ENCODE measurements at places on chromosomes 3 and 15. TPM values are rescaled to one million over a fixed set of nuclear protein-coding genes. Genes with fewer than 3 reads are reported as not detected.

MLF1 gene
- 16.8 TPM for total RNA-seq

FAM81A gene
- not detected for total RNA-seq

CIB2 gene
- 131 TPM for total RNA-seq

LOXL1 gene
- 163 TPM for total RNA-seq

KLHL40 gene
- 0.44 TPM for total RNA-seq

KLHL24 gene
- total RNA-seq: 152 TPM

LTF gene
- not detected for total RNA-seq

ITIH4 gene
- 8.0 TPM for total RNA-seq

CNTN4 gene
- 23.0 TPM for total RNA-seq

GNAT1 gene
- total RNA-seq: not detected

CSPG4 gene
- 1.1 TPM for total RNA-seq

GOLGA8S gene
- total RNA-seq: not detected

CMTM8 gene
- total RNA-seq: not detected

GCHFR gene
- total RNA-seq: 5.0 TPM

C3orf33 gene
- 1.8 TPM for total RNA-seq

PLA2G4E gene
- total RNA-seq: 1.0 TPM

CPLX3 gene
- 0.32 TPM for total RNA-seq

OR5H1 gene
- not detected for total RNA-seq

GCSAM gene
- total RNA-seq: not detected

CD80 gene
- not detected for total RNA-seq

MESD gene
- 21.9 TPM for total RNA-seq

PDZRN3 gene
- total RNA-seq: 21.9 TPM

ALDH1L1 gene
- not detected for total RNA-seq

CATSPER2 gene
- total RNA-seq: 6.9 TPM

SPTBN5 gene
- total RNA-seq: 0.32 TPM

LSG1 gene
- 26.5 TPM for total RNA-seq

ARHGAP11A gene
- 8.9 TPM for total RNA-seq

PPM1L gene
- total RNA-seq: 81.4 TPM

DAZL gene
- 0.51 TPM for total RNA-seq

CISH gene
- total RNA-seq: 6.0 TPM

STRC gene
- 1.4 TPM for total RNA-seq

GRK7 gene
- total RNA-seq: not detected

HYKK gene
- total RNA-seq: 2.8 TPM
